Karpas-422 (cell line): ENCODE measurements at places on chromosomes 4 and X. TPM values are rescaled to one million over a fixed set of nuclear protein-coding genes. Genes with fewer than 3 reads are reported as not detected.

Gene AWAT2
- not detected in 2 replicates for total RNA-seq

Gene PCDH10
- not detected in 2 replicates for total RNA-seq

Gene BCORL1
- 3.5 and 5.3 TPM in 2 replicates for total RNA-seq

Gene UGT2B17
- total RNA-seq, result not detected in 2 replicates

Gene FGF5
- total RNA-seq, result not detected in 2 replicates

Gene FAM47C
- not detected in 2 replicates for total RNA-seq

Gene BMPR1B
- total RNA-seq, result not detected in 2 replicates

Gene ATOH1
- not detected in 2 replicates for total RNA-seq

Gene TBC1D9
- total RNA-seq, result not detected in 2 replicates

GRCh38 chr4:114267976-114268375 is 288.5 kb upstream of the ARSJ start:
- DNase-seq, result no peak

- no peak for DNase-seq
These were observed 35.0 kb downstream of the QDPR start for GRCh38 chr4:17476853-17477252.

DNA sequence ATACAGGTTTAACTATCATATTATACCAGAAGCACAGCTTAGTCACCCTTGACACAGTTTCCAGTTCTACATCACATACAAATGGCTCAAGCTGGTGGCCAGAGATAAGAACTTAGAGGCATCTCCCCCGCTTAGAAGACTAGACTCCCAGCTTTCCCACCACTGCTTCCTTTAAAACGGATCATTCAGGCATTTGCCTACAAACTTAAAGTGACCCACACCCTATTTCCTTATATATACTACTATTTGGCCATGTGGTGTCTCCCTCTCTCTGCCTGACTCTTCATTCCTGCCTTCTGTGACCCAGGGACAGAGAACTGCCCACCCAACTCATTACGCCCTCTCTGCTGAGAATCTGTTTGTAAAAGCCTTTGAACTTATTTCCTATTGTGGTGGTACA is 781.2 kb upstream of the DIAPH2 start:
- no peak for DNase-seq

- DNase-seq, result no peak
These were observed 284.2 kb downstream of the RCHY1 start for GRCh38 chr4:75229806-75230570.

- DNase-seq, result no peak
These were observed 23.6 kb upstream of the YTHDC1 start for GRCh38 chr4:68373513-68373912.

DNA sequence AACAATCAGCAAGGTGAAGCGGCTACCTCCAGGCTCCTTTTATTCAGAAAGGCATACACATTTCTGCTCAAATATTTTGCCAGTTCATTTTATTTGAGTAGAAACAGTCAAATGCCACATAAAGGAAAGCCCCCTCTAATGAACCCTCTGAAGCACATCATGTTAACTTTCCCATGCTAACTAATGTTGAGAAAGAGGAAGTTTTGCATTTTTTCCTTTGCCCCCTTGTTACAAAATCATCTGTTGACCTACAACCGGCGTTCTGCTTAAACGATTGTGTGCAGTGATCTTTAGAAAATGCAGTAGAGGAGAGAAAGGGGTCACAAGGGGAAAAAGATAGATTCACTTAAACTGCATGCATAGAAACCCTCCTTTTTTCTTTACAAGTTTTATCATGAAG is 25.2 kb upstream of the ATXN3L start:
- no peak for DNase-seq
